MG63 (cell line): ENCODE measurements at places on chromosomes 6 and 20.

GRCh38 chr6:74187811-74188210 lies 491.8 kb downstream of the CD109 start:
- DNase-seq, result no peak

DNA sequence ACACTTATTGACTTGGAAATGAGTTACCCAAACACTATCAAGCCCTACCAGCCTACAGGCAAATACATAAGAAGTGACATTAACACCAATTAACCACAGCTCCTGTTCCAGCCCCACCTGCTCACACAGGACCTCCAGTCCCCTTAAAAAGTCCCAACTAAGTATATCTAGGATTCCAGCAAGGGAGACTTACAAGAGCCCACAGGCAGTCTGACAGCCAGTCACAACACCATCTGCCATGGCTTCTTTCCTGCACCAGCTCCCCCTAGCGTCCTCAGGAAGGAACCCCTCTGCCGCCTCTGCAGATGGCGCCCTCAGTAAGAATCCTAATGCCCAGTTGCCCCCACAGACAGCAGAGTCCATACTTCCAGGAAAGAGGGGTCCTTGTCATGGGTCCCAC lies 122.1 kb downstream of the HIVEP2 start:
- DNase-seq, result no peak

DNA sequence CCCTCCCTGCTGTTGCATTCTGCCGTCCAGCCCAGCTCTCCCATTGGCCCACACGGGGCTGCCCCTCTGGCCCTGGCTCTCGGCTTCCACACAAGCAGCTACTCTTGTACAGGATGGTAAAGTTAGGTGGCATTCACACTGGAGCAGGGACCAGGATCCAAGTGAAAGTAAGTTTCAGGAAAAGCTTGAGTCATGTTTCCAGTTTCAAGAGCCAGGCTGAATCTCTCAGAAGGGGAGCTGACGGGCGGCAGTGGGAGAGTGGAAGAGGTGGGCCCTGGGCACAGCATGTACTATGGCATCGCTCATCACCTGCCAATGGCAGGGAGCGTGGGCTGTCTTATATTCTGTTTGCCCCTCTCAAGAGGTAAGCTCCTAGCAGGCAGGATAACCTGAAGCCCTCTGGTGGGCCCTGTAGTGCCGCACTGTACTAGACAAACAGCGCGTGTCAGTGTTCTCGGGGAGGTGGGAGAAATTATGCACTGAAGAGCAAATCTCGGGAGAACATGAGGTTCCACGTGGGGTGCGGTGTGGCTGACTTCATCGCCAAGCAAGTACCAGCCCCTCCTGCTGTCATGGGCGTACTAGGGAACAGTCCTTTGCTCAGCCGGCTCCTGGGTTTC lies 241.5 kb downstream of the NRN1 start:
- DNase-seq, result no peak

DNA sequence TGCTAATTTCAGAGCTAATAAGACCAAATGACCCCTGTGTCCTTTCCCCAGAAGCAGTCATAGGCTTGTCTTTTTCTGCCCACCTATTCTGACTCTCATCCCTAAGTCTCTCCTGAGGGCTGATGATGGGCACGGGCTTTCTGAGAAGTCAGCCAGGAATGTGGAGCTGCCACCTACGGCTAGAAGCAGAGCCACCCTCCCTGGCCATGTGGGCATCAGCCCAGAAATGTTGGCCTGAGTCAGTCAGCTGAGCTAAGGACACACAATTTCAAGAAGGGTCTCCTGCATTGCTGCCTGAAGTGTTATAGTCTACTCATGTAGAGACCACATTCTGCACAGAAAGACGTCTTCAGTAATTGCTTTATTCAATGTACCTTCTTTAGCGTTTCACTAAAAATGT lies 17.1 kb downstream of the MYLIP start:
- DNase-seq, result no peak

GRCh38 chr6:1716868-1717267 lies 107.2 kb downstream of the FOXC1 start:
- peak; percentile 32 for DNase-seq

DNA sequence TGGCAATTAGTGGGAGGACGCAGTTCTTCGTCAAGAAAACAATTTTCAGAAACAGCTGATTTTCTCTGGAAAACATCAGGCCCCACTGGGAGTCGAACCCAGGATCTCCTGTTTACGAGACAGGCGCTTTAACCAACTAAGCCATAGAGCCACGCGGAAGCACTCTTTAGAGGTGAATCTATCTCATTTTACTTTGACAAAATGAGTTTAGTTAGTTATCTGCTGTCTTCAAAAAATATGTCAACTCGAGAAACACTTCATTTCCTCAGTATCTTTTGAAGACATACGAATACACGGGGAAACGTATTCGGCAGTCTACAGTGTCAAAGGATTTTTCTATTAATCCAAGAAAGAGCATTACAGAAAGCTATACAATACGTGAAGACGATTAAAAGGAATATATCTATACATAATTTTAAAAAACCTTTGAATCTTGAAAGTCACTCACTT lies 26.7 kb downstream of the GPX6 start:
- DNase-seq, result peak; percentile 56

DNA sequence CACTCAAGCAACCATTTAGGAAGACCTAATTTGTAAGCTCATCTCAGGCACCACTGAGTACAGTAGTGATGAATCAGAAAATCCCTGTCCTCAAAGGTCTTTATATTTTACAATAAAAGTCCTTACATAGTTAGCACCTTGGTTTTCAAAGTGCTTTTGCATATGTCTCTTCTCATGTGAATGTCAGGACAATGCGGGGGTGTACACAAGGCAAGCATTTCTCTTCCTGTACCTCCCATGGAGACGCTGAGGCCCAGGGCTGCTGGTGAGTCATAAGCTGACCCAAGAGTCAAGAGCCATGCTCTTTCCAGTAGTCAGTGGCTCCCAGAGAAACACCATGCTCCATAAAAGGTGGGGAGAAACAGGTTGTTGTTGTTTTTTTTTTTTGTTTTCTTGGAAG lies 174.0 kb downstream of the GJA10 start:
- DNase-seq, result peak; percentile 61

DNA sequence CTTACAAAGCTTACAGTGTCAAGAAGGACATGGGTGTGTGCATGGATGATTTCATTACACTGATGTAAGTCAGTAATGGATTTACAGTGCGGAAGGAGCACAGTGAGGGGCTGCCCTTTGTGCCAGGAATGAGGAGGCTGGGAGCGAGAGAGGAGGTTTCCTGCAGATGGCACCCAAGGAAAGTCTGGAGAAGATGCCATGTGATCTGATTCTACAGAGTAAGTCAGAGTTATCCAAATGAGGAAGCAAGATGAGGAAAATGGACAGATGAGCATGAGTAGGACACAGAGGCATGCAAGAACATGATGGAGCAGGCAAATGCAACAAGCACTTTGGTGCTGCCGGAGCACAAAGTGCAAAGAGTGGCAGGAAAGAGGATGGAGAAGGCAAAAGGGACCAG lies 29.7 kb downstream of the MAP7 start:
- no peak for DNase-seq

GRCh38 chr20:12698817-12699216 lies 310.0 kb upstream of the SPTLC3 start:
- DNase-seq, result no peak

- peak; percentile 27 for DNase-seq
Measured at GRCh38 chr6:146281651-146282362, 252.9 kb downstream of the GRM1 start.

DNA sequence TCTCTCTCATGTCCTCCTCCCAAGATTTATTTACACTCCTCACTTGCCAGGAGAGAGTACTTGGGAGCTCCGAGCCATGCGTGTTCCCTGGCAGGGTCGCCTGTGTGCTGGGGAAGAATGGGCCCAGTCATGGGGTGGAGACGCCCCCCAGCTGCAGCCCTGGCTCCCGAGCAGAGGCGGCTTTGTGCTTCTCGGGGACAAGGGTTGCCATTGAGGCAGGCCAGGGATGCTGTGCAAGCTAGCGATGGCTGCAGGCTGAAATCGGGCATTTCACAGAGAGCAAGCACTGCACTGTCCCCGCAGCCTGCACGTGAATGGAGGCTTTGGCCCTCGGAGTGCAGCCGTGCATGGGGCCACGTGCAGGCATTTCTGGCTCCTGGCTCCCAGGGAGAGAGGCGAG lies 23.8 kb downstream of the PHACTR3 start:
- DNase-seq, result no peak

DNA sequence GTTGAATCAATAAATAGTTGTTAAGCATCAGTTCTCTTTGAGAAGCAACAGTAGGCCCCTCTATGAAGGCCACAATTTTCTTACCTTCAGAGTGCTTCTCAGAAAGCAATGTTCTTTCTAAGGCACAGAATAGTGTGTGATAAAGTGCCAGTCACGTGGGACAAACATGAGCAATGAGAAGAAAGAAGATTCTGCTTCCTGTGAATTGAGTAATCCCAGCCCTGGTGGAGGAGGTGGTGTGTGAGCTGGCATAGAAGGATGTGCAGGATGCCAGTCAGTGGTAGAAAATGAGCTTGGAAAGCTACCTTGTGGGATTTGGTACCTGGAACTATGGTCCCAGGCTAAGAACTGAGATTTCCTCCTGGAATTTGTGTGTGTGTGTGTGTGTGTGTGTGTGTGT lies 21.7 kb downstream of the KIZ start:
- DNase-seq, result no peak
